DMS53 (cell line): ENCODE measurements at places on chromosomes 11 and 22.

DNA sequence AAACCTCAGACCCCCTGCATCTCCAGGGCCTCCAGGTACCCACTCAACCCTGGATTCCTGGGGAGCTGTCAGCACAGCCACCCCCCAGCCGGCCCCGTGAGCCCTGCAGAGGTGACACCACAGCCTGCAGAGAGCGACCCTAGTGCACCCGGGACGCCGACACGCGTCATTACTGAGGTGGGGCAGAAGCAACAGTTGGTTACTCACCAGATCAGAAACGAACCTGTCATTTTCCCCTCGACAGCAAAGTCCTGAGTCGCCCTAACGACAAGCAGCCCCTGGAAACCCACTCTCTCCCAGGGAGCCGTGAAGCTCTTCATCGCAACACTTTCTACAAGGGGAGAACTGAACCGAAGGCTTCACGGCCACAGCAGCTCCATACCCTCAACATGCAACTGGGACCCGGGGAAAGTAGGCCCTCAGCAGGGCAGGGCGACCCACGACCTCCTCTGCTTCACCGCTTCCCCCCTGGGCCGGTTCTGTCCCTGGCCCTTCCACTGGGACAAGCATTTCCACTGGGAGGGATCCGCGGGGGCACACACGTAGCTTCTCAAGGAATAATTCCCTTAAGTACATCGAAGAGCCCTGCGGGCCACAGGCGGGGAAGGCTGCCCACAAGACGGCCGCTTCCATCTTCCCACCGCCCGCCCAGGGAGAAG lies 1.6 kb downstream of the BRD1 start:
- DNase-seq: peak; percentile 24

- DNase-seq: no peak
Observed at GRCh38 chr11:112901924-112902323, 59.3 kb upstream of the NCAM1 start.

GRCh38 chr22:38732251-38732815 lies 23.5 kb downstream of the SUN2 start:
- peak; percentile 22 for DNase-seq

- no peak for DNase-seq
Observed at GRCh38 chr22:37151401-37151800, 1.7 kb upstream of the IL2RB start.
